ENCODE measurements at places on chromosomes 2 and 18.

- no peak for DNase-seq
Observed at GRCh38 chr2:7084601-7085000, 167.4 kb downstream of the RNF144A start.

- no peak for DNase-seq
Observed at GRCh38 chr2:2222931-2223330, 108.1 kb downstream of the MYT1L start.

- DNase-seq: no peak
Observed at GRCh38 chr2:78034706-78035105, 512.5 kb upstream of the LRRTM4 start.

DNA sequence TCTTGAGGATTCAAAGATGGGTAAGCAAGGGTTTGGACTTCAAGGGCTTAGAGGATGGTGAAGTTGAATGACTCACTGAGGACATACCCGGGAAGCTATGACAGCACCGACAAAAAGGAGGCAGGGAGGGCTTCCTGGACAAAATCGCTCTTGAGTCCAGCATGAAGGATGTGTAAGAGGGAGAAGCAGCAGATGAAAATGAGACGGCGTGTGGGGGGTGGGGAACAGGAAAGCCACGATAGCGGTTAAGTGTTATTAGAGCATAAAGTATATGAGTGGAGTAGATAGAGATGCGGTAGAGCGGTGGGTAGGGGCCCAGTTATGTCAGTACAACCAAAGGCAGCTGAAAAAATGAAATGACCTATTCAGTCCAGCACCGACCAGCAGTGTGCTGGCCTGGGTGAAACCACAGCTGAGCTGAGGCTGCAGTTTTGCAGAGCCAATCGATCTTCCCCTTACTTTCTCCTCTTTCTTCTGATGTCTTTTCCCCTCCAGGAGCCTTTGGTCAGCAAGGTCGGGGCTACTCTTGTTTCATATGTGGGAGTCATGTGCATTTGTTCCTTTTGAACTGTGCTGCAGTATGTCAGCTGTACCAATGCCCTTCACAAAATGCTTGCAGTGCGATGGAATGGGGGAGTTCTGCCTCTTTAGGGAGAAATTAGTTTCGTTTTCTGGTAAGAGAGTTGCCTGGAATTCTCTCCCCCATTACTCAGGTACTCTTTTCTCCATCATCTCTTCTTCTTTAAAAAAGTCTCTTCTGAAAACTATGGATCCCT, 2.0 kb upstream of the THUMPD2 start:
- no peak for DNase-seq

DNA sequence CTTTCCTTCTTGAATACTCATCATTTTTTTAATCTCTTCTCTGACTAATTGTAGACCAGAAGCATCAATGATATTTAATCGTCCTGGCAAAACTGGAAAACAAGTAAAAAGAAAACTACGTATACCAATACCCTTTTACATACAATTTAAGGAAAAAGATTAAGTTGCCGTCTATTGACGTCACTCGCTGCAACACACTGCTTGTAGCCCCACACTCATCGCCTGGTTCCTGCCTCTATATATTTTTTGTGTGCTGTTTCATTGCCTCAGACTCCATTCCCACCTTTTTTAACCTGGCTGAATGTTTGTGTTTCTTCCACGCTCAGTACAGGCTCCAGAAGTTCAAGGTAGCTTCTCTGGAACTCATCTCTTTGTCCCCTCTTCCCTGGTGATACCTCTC, 536.2 kb downstream of the METTL4 start:
- DNase-seq: no peak

DNA sequence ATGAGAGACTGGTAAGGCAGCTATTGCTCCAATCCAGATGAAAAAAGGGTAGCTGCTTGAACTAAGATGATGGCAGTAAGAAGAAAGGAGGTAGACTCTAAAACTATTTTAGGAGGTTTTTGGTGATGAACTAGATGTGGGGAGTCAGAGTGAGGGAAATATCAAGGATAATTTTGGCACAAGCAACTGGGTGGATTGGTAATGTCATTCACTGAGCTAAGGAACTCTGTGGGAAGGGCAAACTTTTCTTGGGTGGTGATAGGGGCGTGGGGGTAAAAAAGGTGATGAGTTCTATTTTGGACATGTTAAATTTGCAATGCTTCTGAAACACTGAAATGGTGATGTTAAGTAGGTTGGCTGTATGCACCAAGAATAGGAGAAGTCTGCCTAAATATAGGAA, 19.3 kb downstream of the PAIP2B start:
- DNase-seq: no peak

DNA sequence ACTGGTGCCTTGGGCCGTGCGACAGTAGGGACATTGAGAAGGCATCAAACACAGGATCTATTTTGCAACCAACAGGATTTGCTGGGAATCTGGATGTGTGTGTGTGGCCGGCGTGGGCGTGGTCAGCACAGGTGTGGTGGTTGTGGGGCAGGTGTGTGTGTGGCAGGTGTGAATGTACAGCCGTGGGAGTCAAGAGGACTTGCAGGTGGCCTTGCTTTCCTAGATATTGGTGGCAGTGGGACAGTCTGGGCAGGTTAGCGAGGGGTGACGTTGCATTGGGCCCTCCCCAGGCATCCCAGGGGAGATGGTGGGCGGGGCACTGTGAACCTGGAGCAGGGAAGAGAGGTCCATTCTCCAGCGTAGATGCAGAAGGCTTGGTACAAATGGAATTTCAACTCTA, 3.2 kb upstream of the LIMS2 start:
- no peak for DNase-seq

- DNase-seq: no peak
Observed at GRCh38 chr18:63346480-63347183, 20.4 kb downstream of the KDSR start.
